Epithelial cell of proximal tubule (primary cell): ENCODE measurements at places on chromosomes 1 and 21. TPM values are rescaled to one million over a fixed set of nuclear protein-coding genes. Genes with fewer than 3 reads are reported as not detected.

The BTBD19 gene
- total RNA-seq, result 0.29 and 2.8 TPM in 2 replicates

- no peak for DNase-seq
Measured at GRCh38 chr1:93578911-93579825, 102.5 kb downstream of the BCAR3 start.

- peak; percentile 33 for DNase-seq
Measured at GRCh38 chr1:30966690-30967369, 58.3 kb upstream of the SDC3 start.

DNA sequence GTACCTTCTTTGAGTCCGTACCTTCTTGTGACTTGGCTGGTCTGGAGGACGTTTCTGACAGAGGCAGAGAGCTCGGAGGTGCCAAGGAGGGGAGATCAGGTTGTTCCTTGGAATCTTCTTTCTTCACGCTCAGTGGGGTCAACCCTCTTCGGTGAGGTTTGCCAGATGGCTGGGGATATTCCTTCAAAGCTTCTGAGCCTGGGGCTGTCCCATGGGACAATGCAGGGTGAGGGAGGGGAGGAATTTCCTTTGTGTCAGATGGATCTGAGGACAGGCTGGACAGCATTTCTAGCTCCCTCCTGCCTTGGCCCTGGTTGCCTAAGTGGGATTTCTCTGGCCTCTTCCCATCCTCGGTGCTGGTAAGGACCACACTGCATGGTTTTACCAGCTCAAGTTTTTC is 95.5 kb upstream of the EDN2 start:
- DNase-seq, result no peak

DNA sequence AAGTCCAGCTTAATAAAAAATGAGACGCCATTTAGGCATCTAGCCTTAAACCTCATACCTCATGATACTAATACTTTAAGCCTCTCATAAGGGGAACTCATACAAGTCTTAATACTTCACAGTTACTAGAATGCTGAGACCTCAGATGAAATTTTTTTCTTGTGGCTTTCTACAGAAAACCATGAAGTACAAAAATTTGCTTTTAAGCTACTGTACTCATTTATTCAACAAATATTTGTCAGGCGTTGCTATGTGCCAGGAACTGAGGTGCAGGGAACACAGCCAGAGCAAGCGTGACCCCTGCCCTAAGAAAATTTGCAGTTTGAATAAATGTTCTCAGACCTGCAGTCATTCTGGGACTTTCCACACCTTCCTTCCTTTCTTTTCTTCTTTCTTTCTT is 150.6 kb downstream of the MRPL39 start:
- no peak for DNase-seq

GRCh38 chr1:86169625-86170024 is 13.1 kb upstream of the COL24A1 start:
- DNase-seq, result no peak

DNA sequence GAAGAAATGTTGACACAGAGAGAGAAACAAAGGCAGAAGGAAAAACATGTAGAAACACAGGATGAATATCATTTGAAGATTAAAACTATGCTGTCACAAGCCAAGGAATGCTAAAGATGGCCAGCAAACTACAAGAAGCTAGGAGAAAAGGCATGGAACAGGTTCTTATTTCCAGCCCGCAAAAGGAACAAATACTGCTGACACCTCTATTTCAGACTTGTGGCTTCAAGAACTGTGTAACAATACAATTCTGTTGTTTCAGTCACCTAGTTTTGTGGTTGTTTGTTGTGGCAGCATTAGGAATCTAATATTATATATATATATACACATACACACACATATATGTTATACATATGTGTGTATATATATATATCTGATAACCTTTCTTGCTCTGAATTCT is 1543.9 kb downstream of the KCNT2 start:
- no peak for DNase-seq

DNA sequence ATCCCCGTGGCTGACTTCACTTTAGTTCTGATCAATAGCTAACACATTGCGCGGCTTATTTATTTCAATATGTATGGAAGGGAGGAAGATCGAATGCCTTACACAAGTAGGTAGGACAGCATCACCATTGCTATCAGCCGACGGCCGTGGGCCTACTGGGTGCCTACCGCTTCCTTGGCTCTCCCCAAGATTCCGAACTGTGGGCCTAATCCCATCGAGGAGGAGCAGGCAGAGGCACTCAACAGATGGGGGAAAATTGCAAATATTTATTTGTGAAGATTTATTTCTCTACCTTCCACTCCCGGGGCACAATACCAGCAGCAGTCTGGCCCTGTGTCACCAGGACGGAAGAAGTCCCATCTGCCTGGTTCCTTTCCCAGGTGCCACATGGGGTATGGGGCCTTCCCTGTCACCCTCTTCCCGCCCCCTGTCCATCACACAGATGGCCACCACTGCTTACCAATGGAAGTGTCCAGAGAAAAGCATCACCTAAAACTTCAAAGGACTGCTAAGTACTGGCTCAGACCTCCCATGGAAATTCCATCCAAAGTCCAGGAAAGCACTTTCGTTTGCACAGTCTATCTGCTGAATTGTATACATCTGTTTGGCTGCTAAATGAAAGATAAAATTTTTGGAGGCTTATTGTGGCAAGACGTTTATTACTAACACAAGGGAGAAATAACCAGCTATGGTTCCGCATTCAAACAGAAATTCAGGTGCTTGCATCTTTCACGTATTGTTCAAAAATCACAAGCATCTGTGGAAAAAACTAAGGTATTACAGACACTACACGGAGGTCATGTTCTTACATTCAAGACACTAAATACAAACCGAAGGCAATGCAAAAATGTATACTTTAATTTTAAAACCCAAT is 11.8 kb downstream of the AGT start:
- no peak for DNase-seq

- no peak for DNase-seq
Measured at GRCh38 chr1:65253800-65254319, 55.5 kb upstream of the DNAJC6 start.

DNA sequence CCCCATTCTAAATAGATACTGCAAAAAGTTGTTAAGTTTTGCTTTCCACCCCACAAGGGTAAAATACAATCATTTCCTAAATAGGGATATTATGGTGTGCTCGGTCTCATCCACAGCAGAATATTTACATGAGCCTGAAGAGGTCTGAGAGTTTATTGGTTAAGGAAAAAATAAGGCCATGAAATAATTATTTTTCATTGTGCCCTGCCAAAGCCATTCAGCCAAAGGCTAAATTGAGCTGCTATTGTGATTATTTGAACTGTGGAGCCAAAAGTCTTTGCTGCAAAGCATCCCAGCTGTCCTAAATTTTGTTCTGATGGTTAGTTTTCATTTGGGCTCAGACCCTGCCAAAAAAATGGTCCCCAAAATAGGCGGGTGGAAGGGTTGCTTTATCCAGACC is 298.7 kb upstream of the ESRRG start:
- DNase-seq, result no peak

DNA sequence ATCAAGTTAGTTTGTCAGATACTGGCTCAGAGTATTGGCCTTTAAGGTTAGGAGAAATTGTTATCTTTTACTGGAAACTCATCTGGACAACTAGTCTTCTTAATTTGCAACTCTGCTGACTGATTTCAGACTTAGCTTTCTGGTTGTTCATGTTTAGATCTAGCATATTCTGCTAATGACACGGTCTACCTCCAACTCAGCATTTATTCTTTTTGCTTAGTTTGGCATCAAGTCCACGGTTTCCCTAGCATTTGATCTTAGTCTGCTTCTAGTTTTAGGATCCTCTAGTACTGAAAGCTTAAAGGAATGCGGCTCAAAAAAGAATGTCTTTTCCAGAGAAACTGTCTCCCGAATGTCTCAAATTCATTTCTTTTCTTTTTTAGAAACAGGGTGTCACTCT is 75.6 kb upstream of the SLFNL1 start:
- no peak for DNase-seq

DNA sequence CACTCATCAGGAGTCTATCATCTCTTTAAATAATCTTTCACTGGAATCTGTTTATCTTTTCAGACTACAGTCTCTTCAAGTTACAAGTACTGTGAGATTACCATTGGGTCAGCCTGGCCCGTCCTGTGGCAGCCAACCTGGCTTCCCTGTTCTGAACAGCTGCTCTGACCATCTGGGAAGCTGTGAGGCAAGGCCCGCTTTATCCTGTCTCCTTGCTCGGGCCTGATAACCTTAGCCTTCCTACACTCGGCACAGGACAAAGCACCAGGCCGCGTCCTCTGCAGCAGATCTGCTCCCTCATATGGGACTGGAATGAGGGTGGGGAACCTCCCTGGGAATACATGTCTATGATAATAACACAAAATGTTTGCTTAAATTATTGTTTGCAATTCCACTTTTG is 113.3 kb downstream of the PTPN14 start:
- DNase-seq, result no peak

DNA sequence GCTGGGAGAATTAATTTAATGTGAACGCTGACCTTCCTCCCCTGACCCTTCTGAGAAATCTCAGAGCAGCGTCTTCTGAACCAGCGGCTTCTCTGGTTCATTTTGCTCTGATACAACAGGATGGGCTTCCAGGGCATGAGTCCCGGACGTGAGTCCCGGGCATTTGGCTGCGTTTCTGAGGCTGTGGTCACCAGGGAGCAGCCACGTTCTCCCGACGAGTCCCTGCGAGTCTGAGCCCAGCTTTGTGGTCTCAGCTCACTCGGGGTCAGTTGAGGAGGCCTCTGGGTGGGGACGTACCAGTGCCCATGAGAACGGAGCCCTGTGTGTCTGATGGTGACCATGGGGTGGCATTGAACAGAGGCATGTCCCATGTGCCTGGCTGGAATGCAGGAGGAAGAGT is 17.7 kb upstream of the OBSCN start:
- DNase-seq, result no peak
